ENCODE measurements at places on chromosomes 5 and 9. TPM values are rescaled to one million over a fixed set of nuclear protein-coding genes. Genes with fewer than 3 reads are reported as not detected.

Gene SEMA6A
- polyA plus RNA-seq: not detected

Gene MARCOL
- not detected for polyA plus RNA-seq

Gene SPAAR
- not detected for polyA plus RNA-seq

Gene MYOT
- polyA plus RNA-seq: not detected

Gene BRINP1
- not detected for polyA plus RNA-seq

Gene ARL10
- polyA plus RNA-seq: 13.1 TPM

Gene C9orf72
- 18.3 TPM for polyA plus RNA-seq

Gene SLCO4C1
- 0.27 TPM for polyA plus RNA-seq

Gene PDLIM4
- polyA plus RNA-seq: not detected

Gene SLC36A3
- not detected for polyA plus RNA-seq

Gene SLC38A9
- 23.4 TPM for polyA plus RNA-seq

Gene PLPP7
- polyA plus RNA-seq: 0.57 TPM

Gene RHOBTB3
- 1.7 TPM for polyA plus RNA-seq

Gene SH3RF2
- not detected for polyA plus RNA-seq

Gene CDX1
- not detected for polyA plus RNA-seq

GRCh38 chr9:8020186-8020585 lies 220.6 kb upstream of the DMAC1 start:
- no peak for DNase-seq

- DNase-seq: no peak
Measured at GRCh38 chr5:124869426-124870033, 123.1 kb upstream of the ZNF608 start.

DNA sequence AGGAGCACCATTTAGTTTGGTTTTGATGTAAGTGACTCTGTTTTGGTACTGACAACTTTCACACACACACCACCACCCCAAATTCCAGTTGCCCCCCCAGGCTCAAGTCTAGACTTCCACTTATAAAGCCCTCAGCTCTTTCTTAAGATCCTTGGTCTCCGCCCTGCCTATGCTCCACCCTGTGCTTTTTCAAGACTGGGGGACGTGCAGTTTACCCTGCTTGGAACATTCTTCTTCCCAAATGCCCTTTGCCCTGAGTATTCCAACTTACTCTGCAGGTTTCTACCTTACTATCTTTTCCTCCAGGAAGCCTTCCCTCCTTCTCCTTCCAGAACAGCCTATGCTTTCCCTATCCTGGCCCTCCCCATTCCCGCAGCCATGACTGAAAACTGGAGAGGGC lies 1.5 kb upstream of the TRIM14 start:
- DNase-seq: no peak

DNA sequence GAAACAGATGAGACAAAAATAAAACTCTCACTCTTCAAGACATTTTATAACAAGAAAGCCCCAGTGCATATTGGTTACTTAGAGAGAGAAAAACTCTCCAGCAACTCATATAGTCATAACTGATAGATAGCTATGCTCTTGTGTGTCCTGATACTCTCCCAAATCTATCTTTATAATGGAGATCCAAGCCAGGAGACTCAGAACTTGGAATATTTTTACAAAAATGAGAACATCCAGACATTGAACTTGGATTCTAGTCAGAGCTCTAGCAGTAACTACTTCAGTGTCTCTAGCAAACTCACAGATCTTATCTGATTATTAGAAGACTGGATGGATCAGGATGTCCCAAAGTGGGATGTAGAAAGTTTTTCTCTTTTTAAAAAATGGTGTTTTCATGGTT lies 412.7 kb upstream of the BRINP1 start:
- no peak for DNase-seq

- peak; percentile 6 for DNase-seq
Measured at GRCh38 chr5:80755626-80756025, 100.8 kb upstream of the DHFR start.

- no peak for DNase-seq
Measured at GRCh38 chr9:129640871-129641749, 841 bp downstream of the ASB6 start.

- no peak for DNase-seq
Measured at GRCh38 chr9:126504086-126504976, 109.4 kb upstream of the LMX1B start.

- no peak for DNase-seq
Measured at GRCh38 chr5:5586721-5587120, 164.2 kb downstream of the ICE1 start.

- peak; percentile 10 for DNase-seq
Measured at GRCh38 chr9:136653323-136654079, 9.2 kb upstream of the EGFL7 start.

- DNase-seq: no peak
Measured at GRCh38 chr5:139566611-139567010, 5.5 kb downstream of the UBE2D2 start.

DNA sequence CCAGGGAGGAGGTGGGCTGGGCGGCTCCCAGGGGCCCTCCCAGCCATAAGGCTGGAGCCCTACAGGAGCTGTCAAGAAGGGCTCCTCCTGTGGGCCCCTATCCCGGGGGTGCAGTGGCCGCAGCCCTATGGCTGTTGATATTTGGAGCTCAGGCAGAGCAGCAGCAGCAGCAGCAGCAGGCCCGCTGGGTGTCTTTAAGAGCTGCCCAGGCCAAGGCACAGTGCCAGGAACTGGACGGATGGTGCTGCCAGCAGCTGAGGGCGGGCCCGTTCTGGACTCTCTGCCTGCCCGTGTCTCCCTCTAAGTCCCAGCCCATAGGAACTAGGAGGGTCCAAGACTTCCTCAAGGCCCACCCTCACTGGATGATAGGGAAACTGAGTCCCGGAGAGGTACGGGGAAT lies 3.6 kb downstream of the AK1 start:
- no peak for DNase-seq

GRCh38 chr9:87567983-87568382 lies 70.3 kb downstream of the DAPK1 start:
- no peak for DNase-seq

- no peak for DNase-seq
Measured at GRCh38 chr5:140011297-140011802, 31.7 kb downstream of the NRG2 start.

- no peak for DNase-seq
Measured at GRCh38 chr9:99549441-99549840, 272.2 kb upstream of the NR4A3 start.

- DNase-seq: no peak
Measured at GRCh38 chr5:156963125-156963524, at the start of gene TIMD4. Gene TIMD4, minus strand, starts transcription at chr5:156963226. Its CDS starts 28 bp downstream, at chr5:156963198.

DNA sequence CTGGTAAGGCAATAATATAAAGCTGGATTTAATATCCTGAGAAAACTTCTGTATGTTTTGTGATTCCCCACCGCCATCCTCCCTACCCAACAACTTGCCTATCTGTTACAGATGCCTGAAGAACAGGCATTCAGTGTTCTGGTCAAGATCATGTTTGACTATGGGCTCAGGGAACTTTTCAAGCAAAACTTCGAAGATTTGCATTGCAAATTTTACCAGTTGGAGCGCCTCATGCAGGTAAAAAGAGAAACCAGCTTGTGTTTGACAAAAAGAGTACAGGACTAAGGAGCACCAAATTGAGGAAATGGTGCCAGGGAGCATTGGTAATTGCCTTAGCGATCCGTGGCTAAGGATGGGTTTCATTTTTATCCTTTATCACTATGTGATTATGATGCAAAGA lies 40.0 kb downstream of the GPR21 start:
- no peak for DNase-seq

DNA sequence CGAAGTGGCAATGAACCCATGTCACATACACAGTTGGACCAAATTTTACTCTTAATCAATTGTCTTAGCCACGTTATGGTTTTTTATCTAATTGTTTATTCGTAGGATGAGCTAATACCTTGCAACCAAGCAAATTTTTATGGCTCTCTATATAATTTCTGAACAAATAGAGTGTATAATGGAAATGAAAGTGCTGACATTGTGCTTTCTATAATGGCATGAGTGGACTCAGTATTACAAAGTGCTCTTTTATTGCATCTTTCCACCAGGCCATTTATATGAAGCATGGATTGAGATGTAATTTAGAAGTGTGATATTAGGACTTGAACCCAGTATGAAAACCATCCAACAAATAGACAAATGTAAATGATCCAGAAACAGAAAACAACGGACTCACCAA lies 1096.0 kb downstream of the DTWD2 start:
- DNase-seq: no peak

GRCh38 chr9:89478821-89479668 lies 18.9 kb downstream of the SEMA4D start:
- DNase-seq: no peak

DNA sequence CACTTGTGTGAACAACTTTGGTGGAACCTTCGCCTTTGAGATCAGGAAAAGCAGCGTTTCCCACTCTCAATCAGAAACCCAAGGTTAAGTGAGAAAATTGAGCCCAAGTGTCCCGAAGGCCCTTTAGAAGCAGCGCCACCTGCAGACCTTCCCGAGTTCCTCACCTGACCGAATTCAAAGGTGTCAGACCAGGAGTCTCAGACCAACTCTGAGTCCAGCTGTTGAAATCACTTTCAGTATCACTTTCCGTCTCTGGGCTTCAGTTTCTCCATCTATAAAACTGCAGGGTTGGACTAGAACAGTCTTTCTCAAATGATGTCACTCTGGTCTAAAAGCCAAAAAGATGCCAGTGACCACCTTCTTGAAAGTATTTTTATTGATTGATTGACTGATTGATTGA lies 31.7 kb upstream of the GRHPR start:
- peak; percentile 79 for DNase-seq

DNA sequence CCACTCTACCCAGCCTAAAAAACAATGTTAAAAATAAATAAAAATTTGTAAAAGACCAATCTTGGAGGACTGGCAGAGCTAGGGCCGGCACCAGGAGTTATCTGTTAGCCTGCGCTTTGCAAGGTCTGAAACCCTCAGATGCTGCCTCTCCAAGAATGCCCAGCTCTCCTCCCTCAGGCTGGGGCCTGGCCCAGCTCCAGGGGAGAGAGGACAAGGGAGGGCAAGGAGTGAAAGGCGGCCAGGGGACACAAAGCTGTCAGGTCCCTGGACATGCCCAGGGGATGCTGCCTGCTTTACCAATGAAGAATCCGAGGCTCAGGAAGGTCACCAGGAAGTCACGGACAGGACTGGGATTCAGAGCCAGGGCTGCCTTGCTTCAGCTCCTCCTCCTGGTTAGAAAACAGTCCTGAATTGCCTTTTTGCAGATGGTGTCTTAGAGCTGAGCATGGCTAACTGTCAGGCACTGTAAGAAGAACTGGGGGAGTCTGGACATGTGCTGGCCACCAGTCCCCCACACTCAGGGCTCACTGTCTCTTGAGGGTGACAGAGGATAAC lies 5.5 kb upstream of the N4BP3 start:
- no peak for DNase-seq

DNA sequence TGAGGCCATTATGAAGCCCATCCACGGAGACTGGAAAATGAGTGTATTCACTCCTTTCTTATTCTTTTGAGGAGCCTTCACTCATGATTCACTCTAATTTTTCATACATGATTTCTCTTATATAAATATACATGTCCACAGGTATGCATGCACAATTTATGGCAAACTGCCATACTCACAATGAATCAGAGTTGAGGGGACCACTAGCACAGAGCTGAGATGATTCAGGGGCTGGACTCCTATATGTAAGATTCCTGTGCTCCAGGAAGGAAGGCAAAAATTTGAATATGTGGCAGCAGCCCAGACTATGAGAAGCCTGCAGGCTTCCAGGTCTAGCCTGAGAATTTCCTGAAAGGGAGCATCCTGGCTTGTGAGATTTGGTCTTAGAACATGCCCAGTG lies 484.6 kb downstream of the PRELID2 start:
- DNase-seq: no peak

DNA sequence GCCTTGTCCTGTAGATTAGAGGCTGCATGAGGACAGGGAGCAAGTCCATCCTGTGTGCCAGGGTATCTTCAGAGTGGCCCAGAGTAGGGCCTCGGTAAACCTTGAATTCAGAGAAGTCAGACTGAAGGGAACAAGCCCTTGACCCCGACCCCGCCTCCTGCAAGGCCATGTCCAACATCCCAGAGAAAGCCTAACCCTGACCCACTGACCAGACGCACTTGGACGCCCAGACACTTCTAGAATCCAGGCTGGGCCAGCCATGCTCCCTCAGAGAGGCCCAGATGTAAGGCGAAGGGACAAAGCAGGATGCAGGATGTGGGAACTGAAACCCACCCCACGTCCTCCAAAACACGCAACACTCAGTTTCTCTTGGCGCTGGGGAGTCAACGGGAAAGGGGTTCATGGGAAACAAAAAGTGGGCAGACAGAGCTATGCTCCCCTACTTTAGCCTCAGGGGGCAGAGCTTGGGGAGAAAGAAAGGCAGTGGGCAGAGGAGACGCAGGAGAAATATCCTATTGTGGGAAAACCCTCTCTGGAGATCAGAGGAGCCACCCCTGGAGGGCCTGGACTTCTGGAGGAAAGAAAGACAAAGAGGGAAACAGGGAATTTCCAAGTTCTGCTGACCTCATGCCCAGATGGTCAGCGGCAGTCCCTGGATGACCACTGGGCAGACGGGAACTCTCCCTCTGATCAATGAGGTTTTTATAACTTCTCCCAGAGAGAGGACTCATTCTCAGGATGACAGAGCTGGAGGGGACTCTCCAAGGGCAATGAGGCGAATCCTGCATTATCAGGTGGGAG lies 13.0 kb downstream of the TNIP1 start:
- DNase-seq: no peak

DNA sequence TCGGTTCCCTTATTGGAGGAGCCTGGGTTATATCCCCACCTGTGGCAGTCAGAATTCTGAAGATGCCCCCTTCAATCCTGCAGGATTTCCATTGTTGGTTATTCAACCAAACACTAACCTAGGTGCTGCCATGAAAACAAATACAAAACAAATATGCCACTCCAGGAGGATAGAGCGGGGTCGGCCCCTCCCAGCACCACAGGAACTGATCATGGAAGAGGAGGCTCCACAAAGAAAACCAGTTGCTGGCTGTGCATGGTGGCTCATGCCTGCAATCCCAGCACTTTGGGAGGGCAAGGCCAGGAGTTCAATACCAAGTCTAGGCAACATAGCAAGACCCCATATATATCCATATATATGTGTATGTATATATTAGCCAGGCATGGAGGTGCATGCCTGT lies 13.2 kb upstream of the ADGRD2 start:
- no peak for DNase-seq

DNA sequence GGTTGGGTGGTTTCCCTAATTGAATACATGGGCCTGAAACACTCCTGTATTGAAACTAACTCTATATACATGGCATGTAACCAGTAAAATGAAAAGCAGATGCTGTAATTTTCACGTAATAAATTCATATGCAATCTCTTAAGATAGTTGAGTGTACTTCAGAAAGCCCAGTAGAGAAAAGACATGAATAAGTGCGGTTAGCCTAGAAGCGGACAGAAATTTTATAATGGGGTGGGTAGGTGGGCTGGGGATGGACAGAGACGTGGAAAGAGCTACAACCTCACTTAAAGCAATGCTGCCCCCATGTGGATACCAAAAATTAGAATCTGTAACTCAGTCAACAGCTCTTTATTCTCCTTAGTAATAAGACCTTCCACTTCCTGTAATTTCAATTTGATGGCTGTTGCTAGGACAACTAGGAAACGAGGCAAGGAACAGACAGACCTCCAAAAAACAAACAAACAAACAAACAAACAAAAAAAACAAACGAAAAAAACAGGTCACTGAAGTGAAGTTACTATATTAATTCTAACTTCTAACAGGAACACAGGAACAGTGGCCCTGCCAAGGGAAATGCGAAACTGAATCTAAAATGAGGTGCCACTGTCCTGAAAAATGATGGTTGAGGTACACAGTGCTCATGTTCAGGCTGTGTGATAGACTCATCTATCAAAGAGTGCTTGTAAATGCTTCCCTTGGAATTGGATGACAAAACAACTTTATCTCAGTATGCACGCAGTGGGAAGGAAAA lies 103.4 kb upstream of the GNA14 start:
- DNase-seq: peak; percentile 36

Measured in B cell (primary cell).